ENCODE measurements at places on chromosomes 16 and 17.

GRCh38 chr16:48284772-48285409 is 37.6 kb upstream of the ABCC11 start:
- DNase-seq: no peak

DNA sequence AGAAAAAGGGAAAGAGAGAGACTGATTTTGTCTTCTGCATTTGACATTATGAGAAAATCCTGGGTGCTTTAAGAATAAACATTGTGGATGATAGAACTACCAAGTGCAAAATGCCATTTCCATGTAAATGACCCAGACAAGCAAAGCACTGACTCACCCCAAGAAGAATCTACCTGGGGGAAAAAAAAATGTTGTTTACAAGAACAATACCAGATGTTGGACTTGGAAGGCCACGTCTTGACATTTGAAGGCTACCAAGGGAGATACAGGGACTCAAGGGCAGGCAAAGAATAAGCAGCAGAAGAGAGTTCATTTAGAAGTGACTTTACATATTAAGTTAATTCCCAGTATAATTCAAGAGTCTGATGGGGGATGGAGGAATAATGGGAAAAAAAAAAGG is 125.3 kb downstream of the TMEM114 start:
- no peak for DNase-seq

DNA sequence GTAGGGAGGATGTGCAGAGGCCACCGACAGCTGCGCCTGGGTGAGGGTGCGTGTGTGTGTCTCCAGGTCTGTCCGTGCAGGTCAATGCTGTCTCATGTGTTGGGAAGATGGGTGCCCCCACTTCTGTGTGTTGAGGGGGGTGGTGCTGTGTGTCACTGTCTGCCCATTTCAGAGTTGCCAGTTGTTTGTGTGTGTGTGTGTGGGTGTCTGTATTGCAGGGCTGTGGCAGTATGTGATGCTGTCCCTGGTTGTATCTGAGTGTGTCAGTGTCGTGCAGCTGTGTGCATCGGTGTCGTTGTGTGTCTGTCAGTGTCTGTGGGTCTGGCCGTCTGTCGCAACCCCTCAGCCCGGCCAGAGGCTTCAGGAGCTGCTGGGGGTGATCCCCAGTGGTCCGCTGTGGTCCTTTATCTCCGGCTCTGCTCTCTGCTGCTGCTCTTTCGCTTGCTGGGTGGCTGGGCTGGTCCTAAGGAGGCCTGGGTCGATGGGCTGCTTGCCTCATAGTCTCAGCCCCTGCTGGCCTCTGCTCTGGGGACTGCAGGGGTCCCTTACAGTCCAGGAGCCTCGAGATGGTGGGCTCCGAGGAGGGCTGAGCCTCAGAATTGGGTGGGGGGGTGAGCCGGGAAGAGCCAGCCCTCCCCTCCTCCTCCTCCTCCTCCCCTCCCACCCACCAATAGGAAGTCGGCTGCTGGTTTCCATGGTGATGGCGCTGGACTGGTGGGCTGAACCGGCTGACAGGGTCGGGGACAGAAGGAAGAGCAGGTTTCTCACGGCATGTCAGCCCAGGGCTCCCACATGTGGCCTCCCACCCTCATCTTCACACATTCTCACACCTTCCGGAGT is at the start of gene TSPOAP1:
TSS of gene TSPOAP1 (minus strand) at position 601 of the 840 bp plus-strand sequence. CDS start 875 bp downstream, outside the sequence.
- peak; percentile 89 for DNase-seq

GRCh38 chr17:47785538-47786123 is 36.0 kb downstream of the OSBPL7 start:
- peak; percentile 55 for DNase-seq

DNA sequence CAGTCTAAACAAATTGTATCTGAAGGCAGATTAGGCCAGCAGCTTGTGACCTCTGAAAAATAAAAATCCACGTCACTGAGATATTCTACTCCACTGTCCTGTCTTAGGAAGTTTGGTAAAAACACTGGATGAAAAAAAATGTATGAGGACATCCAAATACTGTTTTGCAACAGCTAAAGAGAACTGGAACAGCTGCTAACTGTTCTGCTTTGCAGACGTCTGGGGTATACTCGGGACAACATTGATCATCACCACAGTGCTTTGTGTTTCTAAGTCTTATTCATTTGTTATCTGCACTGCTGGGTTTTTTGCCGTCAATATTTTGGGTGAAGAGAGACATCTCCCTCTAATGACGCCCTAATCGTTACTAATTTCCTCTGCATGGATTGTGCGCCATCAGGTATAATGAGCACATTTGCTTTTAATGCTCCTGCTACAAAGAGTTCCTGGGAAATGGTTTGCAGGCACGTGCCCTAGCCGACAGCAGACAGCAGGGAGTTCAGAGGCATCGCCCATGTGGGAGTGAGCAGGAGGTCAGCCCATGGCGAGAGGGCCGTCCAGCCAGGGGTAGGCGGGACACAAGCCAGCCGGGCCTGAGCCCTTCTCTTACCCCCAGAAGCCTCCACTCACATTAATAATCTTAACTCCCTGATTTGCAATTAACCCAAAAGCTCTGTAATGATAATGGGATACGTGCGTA is 87.0 kb downstream of the CBLN1 start:
- no peak for DNase-seq
